ENCODE measurements at places on chromosomes 5 and 9.

- DNase-seq: no peak
Observed at GRCh38 chr5:13427827-13428557, 516.5 kb downstream of the DNAH5 start.

- no peak for DNase-seq
Observed at GRCh38 chr9:109639674-109640579, 140.1 kb upstream of the PALM2AKAP2 start.

DNA sequence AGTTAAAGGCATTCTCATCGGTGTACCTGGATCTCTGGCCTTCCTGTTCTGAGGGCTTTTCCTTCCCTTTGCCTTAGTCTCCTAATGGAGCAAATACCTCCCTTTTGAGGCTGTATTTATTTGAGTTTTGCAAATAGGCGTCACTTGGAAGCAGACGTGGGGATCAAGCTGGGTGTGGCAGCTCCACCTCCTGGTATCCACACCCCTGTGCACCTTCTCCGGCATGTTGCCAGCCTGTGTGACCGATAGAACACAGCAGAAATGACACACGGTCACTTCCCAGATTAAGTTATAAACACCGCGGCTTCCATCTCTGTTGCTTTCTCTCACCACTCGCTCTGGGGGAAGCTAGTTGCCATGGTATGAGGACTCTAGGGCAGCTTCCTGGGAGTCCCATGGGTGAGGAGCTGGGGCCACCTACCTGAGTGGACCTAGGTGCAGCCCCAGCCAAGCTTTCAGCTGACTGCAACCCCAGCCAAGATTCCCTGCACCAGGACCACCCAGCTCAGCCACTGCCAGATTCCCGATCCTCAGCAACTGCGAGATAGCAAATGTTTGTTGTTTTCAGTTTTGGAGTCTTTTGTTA lies 214.4 kb upstream of the MVB12B start:
- no peak for DNase-seq

DNA sequence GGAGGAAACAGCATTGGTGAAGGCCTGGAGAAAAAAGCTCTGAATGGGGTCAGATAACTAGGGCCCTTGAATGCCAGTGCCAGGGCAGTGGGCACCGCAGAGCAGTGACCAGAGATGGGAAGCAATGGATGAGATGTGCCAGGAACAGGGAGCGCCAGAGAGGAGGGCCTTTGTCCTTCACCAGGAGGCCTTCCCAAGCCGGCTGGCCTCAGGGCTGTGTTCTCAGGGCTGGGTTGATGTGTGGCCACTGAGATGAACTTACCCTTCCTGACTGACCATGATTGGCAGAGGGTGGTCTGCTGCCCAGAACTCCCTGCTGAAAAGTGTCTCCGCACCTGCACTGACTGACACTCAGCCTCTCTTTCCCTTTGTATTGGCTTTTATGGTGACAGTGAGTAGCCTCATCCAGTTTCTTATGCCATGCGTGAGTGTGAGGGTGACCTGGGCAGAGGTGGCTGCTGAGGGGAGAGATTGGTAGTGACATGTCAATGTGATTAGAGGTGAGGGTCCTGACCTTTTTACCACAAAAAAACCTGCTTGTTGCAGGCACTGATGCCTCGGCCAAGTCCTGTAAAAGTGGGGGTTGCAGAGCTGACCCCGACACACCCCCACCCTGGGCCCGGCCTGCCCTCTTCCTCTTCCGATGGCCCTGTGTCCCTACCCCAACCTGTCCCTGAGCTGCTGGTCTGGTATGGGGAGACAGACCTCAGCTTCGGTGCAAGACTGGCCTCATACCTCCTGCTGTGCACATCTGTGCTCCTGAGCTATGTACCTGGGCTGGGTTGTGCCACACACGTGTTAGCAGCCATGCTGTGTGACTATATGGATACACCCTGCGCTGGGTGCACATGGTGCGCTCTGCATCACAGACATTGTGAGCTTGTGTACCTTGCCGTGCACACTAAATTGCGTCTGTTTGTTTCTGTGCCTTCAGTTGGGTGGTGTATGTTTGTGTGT lies 57.1 kb upstream of the PSD2 start:
- DNase-seq: no peak

DNA sequence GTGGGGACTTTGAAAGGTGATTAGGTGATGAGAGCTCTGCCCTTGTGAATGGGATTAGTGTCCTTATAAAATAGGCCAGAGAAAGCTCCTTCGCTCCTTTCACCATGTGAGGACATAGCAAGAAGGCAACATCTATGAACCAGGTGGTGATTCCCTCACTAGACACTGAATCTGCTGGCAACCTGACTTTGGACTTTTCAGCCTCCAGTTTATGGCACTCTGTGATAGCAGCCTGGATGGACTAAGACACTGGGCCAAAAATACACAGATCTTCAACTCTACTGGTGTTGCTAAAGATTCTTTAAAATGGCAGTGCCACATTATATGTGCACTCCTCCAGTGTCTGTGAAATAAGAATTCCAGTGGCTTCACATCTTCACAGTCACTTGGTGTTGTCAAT lies 41.2 kb upstream of the COL15A1 start:
- DNase-seq: no peak

GRCh38 chr5:33639474-33639873 lies 198.7 kb downstream of the TARS1 start:
- no peak for DNase-seq

GRCh38 chr5:68419637-68420452 lies 204.3 kb downstream of the PIK3R1 start:
- no peak for DNase-seq

- no peak for DNase-seq
Observed at GRCh38 chr5:54904425-54904824, 81.0 kb downstream of the ESM1 start.

GRCh38 chr5:25489834-25490538 lies 845.2 kb upstream of the CDH10 start:
- no peak for DNase-seq

GRCh38 chr9:86645303-86645702 lies 291.1 kb upstream of the TUT7 start:
- no peak for DNase-seq

Measured in activated naive CD4-positive, alpha-beta T cell (primary cell).